ENCODE measurements at places on chromosomes 7 and 10.

- peak; percentile 92 for DNase-seq
Observed at GRCh38 chr10:35640951-35641675, 983 bp downstream of the FZD8 start.

DNA sequence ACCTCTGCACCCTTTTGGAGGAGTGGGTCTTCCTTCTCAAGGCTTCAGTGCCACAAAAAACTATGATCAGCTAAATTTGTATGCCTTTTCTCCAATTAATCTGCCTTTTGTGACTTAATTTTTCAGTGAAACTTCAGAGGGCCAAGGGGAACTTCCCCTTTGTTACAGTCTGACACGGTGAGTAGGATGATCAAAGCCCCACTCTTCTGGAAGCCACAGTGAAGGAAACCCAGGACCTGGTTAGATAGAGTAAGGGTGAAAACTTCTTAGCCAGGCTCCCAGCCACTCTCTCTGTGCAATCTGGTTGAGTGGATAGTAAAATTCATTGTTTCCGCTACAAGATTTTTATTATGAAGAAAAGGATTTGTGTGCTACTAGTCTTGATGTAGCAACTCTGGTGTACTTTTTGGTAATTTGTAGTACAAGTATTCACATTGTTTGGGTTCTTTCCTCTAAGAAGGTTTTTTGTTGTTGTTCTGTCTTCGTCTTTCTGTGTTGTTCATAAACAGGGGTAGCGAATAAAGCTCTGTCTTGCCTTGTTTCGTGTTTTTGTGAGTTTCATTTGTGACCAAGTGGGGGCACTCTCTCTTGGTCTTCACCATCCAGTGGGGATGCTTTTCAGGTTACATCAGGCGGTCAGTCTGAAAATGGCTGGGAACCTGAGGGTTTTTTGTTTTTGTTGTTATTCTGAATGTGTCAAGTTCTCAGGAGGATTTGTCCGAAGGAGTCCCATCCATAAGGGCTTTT is 268.5 kb upstream of the NPSR1 start:
- DNase-seq: no peak

GRCh38 chr10:95906677-95907455 is 909 bp upstream of the CC2D2B start:
- no peak for DNase-seq

GRCh38 chr10:92052741-92053140 is 129.2 kb downstream of the BTAF1 start:
- DNase-seq: no peak

GRCh38 chr7:136063326-136063666 is 86.1 kb upstream of the MTPN start:
- no peak for DNase-seq
